ENCODE measurements at places on chromosomes 3 and 15.

DNA sequence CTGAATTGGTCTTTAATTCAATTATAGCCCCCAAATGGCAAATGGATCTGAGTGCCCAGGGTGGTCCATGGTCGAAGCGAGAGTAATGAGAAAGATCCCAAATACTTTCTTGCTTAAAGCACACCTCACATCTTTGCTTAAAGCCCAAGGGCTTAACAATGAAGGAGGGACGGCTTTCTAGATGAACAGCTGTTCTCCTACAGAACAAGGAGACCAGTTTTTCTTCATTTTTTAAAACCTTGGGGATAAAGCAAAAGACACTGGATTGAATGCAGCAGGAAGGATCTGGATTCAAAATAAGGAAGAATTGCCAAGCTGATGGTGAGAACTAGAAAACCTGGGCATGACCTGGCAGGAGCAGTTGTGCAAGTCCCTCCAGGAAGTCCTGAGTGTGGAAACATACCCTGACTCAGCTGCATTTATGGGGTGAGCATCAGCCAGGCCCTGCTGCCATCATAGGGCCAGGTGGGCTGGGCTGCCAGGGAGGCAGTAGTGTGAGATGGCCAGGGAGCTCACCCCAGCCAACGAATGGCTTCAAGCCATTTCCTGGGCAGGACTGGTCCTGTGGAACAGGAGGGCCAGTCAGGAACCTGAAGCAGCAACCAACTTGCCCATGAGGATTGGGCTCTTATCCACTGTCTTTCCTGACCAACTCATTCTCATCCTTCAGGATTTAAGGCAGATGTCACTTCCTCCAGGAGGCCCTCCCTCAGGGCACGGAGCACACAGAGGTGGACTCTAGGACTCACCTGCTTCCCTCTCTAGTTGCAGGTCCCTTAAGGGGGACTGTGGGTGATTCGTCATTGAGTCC lies 18.4 kb upstream of the RHCG start:
- no peak for DNase-seq

GRCh38 chr3:128221328-128221727 lies 68.0 kb downstream of the EEFSEC start:
- DNase-seq, result no peak

DNA sequence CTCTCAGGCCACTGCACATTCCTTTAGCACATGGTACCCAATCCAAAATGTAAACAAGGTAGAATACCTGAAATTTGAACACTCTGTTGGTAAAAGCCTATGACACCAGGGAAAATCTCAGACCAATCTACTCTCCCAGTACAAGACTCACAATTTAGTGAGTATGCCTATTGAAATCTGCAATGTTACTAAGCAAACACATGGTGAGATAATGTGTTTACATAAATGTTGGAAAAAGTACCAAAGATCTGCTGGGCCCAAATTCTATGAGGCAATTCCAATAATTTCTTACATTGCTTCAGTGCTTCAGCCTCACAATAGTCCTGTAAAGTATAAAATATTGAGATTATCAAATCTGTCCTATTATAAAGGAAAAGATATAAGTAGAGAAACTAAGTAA lies 536.1 kb downstream of the PYDC2 start:
- DNase-seq, result no peak

DNA sequence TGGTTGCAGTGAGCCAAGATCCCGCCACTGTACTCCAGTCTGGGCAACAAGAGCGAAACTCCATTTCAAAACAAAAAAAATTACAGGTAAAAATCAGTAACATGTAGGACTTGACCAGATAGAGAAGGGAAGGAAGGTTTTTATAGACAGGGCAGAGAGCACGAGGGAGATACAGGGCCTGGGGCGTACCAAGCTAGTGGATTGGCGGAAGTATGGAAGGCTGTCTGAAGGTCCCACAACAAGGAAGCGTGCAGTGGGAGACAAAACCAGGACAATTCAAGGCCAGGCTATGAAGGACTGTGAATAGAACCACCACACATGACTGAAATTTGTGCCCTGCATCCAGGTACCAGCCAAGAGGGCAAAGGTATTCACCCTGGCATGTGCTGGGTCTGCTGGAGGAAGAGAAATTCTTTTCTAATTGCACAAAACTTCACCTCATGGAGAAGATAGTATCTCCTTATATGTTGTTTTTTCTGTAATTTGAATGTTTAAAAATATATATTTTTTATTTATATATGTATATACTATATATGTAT lies 33.0 kb upstream of the BCL2A1 start:
- no peak for DNase-seq

- no peak for DNase-seq
These were observed 65.9 kb upstream of the RPL32 start for GRCh38 chr3:12907296-12907695.

DNA sequence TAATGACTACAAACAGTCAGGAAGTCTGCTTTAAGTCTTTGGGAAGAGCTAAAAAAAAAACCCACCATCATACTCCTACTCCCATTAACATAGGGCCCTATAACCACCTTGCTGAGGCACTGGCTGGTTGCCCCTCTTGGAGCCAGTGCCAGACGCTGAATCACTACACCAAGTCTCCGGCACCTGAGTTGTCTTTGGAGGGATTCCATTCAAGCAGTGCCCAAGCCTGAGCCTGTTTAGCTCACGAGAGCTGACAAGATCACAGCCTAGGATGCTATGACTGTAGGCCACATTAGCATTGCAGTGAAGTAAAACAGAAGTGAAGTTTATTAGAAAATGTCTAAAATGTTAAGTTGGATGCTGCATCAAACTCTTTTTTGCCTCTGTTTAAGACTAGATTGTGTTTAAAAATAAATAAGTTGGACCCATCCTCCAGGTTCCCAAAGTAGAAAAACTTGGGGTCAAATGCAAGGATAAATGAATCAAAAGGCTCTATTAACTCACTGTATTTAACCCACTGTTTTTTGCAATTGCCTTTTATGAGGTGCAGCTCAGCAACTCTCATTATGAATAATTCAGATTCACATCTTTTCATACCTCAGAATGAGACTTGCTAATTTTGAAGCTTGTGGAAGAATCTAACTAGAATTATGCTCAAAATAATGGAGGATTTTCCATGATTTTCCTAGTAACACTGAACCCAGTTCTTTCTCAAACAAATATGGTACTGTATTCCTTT lies 461.9 kb downstream of the FOXP1 start:
- no peak for DNase-seq

DNA sequence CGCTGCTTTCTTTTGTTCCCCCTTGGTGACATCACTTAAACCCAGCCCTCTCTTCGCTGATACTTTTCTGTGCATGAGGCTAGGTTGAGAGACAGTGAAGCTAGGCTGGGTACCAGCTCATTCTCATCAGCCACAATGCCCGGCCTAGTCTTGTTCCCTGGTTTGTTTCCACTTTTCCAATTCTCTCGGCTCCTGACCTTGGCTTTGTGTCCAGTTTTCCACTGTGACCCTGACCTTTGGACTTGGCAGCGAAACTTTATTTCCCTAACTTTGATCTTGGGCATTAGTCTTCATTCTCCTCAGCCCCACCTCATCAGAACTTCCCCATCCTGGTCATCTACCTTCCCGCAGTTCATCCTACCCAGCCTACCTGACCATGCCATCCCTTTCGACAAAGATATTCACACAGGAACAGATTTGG lies 908 bp upstream of the ADPGK start:
- no peak for DNase-seq

GRCh38 chr15:39059917-39060316 lies 495.3 kb upstream of the RASGRP1 start:
- DNase-seq, result no peak

- DNase-seq, result no peak
These were observed 8.7 kb downstream of the FOXL2 start for GRCh38 chr3:138938056-138938876.

DNA sequence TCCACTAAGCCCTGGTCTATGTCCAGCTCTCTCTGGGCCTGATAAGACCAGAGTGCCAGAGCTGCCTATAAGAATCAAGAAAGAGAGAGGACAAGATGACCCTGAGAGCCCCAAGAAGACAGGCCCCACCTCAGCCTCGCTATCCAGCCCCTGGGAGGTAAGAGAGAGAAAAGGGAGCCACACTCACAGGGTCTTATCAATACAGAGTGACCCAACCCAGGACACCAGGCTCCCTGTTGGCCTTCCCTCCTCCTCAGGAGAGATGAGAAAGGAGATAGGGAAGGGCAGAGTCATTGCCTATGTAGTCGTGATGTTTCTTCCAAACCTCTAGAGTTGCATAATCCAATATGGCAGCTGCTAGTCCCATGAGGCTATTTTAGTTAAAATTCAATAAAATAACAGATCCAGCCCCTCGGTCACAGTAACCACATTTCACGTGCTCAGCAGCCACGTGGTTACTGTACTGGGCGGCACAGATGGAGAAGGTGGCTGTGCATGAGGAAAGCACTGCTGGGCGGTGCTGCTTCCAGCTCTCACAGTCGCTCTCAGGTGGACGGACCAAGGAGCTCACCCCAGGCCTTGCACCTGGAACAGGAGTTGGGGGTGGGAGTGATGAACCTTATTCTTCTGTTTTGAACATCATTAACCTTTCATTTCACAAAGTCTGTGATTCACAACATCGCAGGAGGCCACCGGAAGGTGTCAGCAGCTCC lies 525.8 kb downstream of the SHQ1 start:
- no peak for DNase-seq

DNA sequence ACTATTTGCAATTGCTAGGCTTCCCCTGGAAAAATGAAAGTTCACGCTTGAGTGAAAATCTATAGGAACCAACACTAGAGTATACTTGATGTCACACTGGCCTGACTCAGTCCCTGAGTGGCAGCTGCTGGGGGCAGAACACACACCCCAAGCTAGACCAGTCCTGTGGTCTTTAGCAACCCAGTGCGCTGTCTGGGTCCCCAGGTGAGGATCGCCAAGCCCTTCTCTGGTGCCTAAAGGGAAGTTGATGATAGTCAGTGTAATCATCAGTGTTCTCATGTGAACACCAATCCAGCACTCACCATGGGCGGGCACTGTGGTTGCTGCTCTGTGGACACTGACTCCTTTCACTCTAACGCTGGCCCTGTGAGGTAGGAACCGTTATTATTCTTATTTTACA lies 11.2 kb downstream of the ALDH1A3 start:
- DNase-seq, result no peak

- DNase-seq, result no peak
These were observed 6.2 kb downstream of the FRMD4B start for GRCh38 chr3:69379661-69380060.

- DNase-seq, result no peak
These were observed 292.1 kb downstream of the VPS13C start for GRCh38 chr15:61768131-61768530.

DNA sequence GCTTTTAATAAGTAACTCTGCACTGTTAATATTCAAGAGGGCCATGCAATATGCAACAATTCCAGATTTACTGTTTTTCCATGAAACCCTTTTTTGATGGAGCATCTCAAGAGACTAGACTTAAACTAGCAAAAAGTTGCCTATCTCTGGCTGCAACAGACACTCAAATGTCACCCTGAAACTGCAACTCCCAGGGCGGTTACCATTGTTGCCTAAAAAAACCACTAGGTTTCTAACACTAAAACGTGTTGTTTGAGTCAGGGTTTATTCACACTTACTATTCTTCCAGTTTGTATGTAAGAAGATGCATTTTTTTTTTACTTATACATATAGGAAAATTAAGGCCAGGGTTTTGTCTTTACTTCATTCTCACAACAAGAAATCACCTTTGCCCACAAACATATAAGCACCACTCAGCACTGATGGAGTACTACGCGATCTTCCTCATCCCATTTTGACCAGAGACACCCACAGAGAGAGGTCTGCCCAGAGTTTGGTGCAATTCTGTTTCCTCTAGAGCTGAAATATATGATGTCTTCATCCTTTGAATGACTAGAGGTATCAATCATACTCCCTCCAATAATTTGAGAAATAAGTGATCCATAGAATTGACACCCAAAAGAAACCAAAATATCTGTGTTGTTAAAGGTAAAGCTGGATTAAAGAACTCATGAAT lies 124.0 kb upstream of the SNTN start:
- DNase-seq, result no peak

GRCh38 chr15:30043211-30043655 lies 39.5 kb upstream of the GOLGA8J start:
- DNase-seq, result no peak

DNA sequence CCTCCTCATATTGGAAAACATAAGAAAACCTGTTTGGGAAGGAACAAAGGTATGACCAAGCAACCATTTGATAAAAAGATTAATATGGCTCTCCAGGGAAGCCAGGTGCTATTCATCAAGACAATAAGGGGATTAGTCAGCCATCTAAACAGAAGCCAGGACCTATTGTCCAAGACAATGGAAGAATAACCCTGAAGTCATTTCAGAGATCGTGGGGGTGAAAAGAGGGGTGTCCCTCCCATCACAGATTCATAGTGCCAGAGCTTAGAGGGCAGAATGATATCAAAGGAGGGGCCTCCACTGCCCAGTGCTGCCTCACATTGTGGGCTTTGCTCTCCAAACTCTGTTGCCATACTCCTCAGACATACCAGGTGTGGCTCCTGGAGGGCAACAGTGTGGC lies 73.5 kb downstream of the DAPK2 start:
- DNase-seq, result no peak

GRCh38 chr15:56835718-56836171 lies 82.7 kb upstream of the TCF12 start:
- DNase-seq, result no peak

DNA sequence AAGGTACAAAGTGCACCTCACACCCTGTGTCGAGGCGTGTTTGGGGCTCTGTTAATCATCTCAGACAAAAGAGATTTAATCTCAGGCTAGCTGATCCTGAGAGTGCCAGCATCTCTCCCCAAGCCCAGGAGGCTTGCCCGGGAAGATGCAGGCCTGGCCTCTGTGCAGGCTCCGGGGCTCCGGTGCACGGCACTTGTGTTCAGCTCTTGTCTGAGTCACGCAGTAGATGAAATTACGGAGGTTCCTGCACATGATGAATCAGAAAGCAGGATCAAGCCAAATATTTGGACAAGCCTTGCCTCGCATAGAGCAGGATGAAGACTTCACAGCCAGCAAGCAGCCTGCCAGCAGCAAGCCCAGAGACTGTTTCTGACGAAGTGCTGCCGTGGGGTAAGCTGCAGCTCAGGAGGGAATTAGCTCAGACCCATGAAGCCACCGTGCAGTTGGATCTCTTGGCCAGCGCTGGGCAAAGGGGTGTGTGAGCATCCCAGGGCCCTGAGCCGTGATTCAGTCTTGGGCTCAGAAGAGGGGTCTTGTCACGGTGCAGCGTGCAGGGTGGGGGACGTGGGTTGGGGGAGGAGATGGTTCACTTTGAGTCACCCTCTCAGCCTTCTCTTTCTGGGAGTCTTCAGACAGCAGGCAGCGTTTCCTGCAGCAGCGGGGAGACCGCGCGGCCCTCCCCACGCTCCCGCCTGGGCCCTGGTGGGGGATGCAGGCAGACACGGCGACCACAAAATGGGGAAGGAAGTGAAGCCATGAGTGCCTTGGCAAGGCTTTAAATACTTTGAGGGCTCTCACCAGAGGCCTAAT lies 89.2 kb upstream of the MEF2A start:
- no peak for DNase-seq

GRCh38 chr3:135918600-135918999 lies 46.9 kb upstream of the PPP2R3A start:
- DNase-seq, result no peak

GRCh38 chr3:95302044-95302443 lies 1239.2 kb downstream of the NSUN3 start:
- no peak for DNase-seq

- no peak for DNase-seq
These were observed 40.4 kb downstream of the GOLGA6A start for GRCh38 chr15:74041777-74042435.
